Psoas muscle (tissue), 8 donors: ENCODE measurements at places on chromosomes 16 and 17.

DNA sequence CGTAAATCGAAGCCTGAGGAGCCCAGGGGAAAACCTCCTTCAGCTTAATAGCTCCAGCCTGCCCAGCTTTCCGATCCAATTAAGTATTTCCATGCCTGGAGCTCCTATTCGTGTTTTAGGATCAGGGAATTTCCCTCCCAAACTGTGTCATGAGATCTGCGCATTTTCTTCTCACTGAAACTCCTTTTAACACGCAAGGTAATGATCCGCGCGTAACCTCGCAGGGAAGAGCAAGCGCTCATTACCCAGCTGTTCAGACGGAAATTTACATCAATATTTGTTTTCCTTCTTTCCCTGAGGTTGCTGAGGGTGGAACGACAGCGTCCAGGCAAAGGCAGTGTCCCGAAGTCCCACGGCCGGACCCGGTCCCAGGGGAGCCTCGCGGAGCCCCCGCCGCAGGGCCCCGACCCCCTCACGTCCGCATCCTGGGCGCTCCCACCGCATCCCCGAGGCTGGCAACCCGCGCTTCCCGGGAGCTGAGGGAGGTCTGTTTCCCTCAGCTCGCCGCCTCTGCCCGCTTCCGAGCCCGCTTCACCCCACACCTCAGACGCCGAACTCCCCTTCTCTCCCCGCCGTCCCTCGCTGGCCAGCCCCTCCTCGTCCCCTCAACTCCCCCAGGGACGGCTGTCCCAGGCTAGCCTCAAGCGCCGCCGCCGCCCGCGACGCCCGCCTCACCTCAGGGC lies 415 bp downstream of the ABCA5 start:
- H3K27me3 ChIP-seq = no peaks in the 10 kb centered on the region
- peaks cover 34% of the 10 kb centered on the region for H3K4me1 ChIP-seq

DNA sequence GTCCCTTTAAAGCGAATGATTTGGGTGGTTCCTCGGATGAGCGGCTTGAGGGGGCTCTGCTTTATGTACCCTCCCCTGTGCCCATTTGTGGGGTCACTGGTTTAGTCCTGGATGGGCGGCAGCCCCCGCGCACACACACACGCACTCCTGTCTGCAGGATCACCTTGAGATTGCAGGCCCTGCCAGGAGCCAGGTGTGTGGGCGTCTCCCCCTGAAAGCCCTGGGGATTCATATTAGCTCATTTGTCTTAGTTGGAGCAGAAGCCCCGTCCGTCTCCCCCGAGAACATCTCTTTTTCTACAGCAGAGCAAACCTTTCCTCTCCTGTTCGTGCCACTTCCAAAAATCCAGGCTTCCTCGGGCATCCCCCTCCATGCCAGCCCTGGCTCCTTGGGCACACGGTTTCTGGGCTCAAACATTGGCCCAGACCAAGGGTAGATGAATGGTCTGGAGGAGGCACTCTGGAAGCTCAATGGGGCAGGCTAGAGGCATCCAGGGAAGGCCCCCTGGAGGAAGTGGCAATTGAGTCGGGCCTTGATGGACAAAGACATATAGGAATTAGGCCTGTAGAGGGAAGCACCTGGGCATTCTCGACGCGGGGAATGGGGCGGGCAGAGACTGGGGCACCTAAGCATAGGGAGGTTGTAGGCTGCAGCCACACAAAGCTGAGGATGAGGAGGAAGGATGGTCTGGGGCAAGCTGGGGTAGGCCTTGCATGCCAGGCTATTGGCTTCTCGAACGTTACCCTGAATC lies 218.5 kb upstream of the GSE1 start:
- H3K4me3 ChIP-seq = no peak overlapping the region
- no peaks in the 10 kb centered on the region for H3K36me3 ChIP-seq
- H3K4me1 ChIP-seq = peaks cover 17% of the 10 kb centered on the region
- H3K27ac ChIP-seq = no peak overlapping the region
- DNase-seq = peak; percentile 33

GRCh38 chr16:57802341-57803133 lies at the start of gene KIFC3:
KIFC3 (minus strand) TSS chr16:57802491; CDS start chr16:57798243, 4,248 bp downstream.
- peak within 1 kb of the TSS; percentile 67 for H3K4me3 ChIP-seq
- H3K4me1 ChIP-seq = peaks cover 55% of the 10 kb centered on the region
- peak within 1 kb of the TSS; percentile 60 for H3K27ac ChIP-seq
- no peaks in the 10 kb centered on the region for H3K36me3 ChIP-seq
- H3K27me3 ChIP-seq = no peaks in the 10 kb centered on the region
- peak; percentile 90 for DNase-seq

- no peaks in the 10 kb centered on the region for H3K4me1 ChIP-seq
- no peak overlapping the region for H3K4me3 ChIP-seq
- H3K27ac ChIP-seq = no peak overlapping the region
- H3K27me3 ChIP-seq = no peaks in the 10 kb centered on the region
- H3K36me3 ChIP-seq = peaks cover 13% of the 10 kb centered on the region
Measured at GRCh38 chr16:8916541-8917225, 34.5 kb downstream of the LITAFD start.

GRCh38 chr17:61405686-61406536 lies 6.3 kb downstream of the TBX2 start:
- H3K27me3 ChIP-seq = no peaks in the 10 kb centered on the region
- peak overlapping the region; percentile 77 for H3K4me3 ChIP-seq
- peak overlapping the region; percentile 53 for H3K27ac ChIP-seq
- peaks cover 36% of the 10 kb centered on the region for H3K4me1 ChIP-seq
- DNase-seq = no peak
- no peaks in the 10 kb centered on the region for H3K36me3 ChIP-seq

GRCh38 chr17:68599091-68599490 lies 2.1 kb downstream of the FAM20A start:
- H3K4me1 ChIP-seq = no peaks in the 10 kb centered on the region
- DNase-seq = no peak
- peaks cover 11% of the 10 kb centered on the region for H3K27me3 ChIP-seq

- no peak overlapping the region for H3K27ac ChIP-seq
- H3K27me3 ChIP-seq = no peaks in the 10 kb centered on the region
- H3K4me1 ChIP-seq = no peaks in the 10 kb centered on the region
- no peak for DNase-seq
- no peak overlapping the region for H3K4me3 ChIP-seq
Measured at GRCh38 chr17:65629234-65629690, 67.8 kb upstream of the AXIN2 start.

GRCh38 chr17:54524501-54524900 lies 376.2 kb upstream of the TOM1L1 start:
- no peaks in the 10 kb centered on the region for H3K36me3 ChIP-seq
- H3K27ac ChIP-seq = no peak overlapping the region
- DNase-seq = no peak
- H3K4me3 ChIP-seq = no peak overlapping the region
- no peaks in the 10 kb centered on the region for H3K4me1 ChIP-seq

DNA sequence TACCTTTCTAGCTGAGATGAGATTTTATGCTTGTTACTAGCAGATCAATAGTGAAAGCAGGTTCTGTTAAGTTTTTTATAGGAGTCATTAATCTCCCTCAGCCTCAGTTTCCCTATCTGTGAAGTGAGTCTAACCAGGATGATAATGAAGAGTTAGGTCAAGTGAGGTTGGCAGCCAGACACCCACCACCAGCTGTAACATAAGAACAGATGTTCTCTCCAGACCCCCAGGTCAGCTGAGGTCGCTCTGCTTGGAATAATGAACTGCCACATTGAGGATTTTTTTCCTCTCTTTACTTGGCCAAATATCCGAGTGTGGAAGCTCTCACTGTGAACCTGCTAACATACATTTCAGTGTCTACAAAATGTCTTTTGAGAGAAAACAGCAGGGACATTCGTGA lies 389.6 kb downstream of the WWOX start:
- no peak for DNase-seq
- H3K4me3 ChIP-seq = no peak overlapping the region
- H3K36me3 ChIP-seq = no peaks in the 10 kb centered on the region
- no peaks in the 10 kb centered on the region for H3K27me3 ChIP-seq
- H3K4me1 ChIP-seq = no peaks in the 10 kb centered on the region
- no peak overlapping the region for H3K27ac ChIP-seq

DNA sequence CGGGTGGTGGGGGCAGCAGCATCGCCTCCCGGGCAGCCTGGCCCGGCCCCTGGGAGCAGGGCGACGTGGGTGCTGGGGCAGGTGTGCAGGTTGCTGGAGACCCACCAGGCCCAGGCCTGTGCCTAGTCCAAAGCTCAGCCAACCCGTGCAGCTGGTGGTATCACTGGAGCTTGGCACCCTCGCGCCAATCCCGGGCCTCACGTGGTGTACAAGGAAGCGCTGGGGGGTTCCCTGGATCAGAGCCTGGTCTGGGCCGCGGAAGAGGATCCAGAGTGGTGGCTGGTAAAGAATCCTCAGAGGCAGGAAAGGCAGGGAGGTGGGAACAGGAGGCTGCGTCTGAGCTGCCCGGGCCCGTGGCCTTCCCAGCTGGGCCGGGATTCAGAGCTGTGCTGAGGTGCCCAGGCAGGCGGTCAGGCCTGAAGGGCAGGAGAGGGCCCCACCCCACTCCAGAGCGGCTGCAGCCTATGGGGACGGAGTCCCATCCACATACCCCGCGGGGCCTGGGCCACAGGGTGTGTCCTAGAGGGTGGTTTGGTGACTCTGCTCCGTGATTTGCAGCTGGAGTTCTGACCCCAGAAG lies 36.2 kb downstream of the ZFPM1 start:
- H3K27me3 ChIP-seq = no peaks in the 10 kb centered on the region
- no peak overlapping the region for H3K27ac ChIP-seq
- no peaks in the 10 kb centered on the region for H3K4me1 ChIP-seq

- H3K27me3 ChIP-seq = no peaks in the 10 kb centered on the region
- H3K27ac ChIP-seq = peak overlapping the region; percentile 53
- no peak for DNase-seq
- no peaks in the 10 kb centered on the region for H3K4me1 ChIP-seq
- no peak overlapping the region for H3K4me3 ChIP-seq
Measured at GRCh38 chr17:1697681-1698080, 12.5 kb downstream of the TLCD2 start.

GRCh38 chr17:54608634-54609155 lies 292.0 kb upstream of the TOM1L1 start:
- DNase-seq = no peak
- no peaks in the 10 kb centered on the region for H3K4me1 ChIP-seq
- H3K4me3 ChIP-seq = no peak overlapping the region
- no peak overlapping the region for H3K27ac ChIP-seq
- no peaks in the 10 kb centered on the region for H3K36me3 ChIP-seq
- no peaks in the 10 kb centered on the region for H3K27me3 ChIP-seq

DNA sequence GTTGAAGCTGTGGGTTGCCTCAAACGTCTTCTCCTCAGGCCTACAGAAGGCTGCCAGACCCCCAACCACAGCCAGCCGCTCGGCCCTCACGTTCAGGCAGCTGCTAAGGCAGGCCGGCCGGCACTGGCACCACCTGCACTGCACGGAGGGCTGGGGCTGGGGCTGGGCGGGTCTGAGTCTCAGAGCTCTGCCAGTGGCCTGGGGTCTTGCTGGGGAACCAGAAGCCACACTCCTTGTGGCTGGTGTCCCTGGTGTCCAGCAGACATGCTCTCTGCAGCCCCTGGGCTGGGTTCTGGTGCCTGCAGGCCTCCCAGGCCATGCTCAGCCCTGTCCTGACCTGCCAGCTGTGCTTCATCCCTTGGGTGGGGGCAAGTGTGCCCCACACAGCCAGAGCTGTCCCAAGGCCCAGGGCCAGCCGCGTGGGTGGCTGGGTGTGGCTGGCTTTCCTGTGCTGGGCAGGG lies 42.0 kb downstream of the BAHCC1 start:
- no peaks in the 10 kb centered on the region for H3K27me3 ChIP-seq
- no peak for DNase-seq
- H3K4me1 ChIP-seq = peaks cover 17% of the 10 kb centered on the region
- H3K27ac ChIP-seq = no peak overlapping the region

- DNase-seq = no peak
- no peaks in the 10 kb centered on the region for H3K27me3 ChIP-seq
- H3K4me1 ChIP-seq = peaks cover 10% of the 10 kb centered on the region
- H3K4me3 ChIP-seq = no peak overlapping the region
- H3K36me3 ChIP-seq = no peaks in the 10 kb centered on the region
Measured at GRCh38 chr16:85261657-85262557, 149.6 kb upstream of the CIBAR2 start.

DNA sequence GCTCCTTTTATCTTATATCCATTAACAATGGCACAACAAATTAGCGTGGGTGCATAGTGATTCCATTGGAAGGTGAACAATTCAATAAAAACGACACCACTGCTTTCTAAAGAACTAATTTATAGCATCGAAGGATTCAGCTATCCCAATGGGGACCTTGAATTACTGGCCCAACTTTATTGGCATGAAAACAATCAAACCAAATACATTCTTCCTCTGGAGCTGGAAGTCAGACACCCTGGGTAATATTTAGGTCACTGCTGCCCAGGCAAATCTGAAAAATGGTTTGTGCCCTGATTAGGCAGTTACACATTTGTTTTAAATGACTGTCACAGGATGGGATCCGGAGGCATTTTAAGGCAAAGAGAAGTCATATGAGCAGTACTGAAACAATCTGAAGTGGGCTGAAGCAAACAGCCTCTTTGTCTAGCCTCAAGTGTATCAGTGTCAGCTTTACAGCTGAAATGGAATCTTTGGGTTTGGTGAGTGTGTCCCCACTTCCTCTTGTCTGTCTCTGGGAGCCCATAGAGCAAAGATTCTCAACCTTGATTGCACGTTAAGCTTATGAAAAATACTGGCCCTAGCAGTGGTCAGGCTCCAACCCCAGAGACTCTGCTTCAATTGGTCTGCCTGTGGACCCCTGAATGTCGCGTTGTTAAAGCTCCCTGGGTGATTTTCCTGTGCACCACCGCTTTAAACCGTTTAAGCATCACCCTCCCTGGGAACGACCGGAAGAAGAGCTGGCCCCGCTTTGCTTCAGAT lies 30.3 kb downstream of the CDK5R1 start:
- no peak overlapping the region for H3K4me3 ChIP-seq
- no peak for DNase-seq
- H3K36me3 ChIP-seq = no peaks in the 10 kb centered on the region
- peaks cover 26% of the 10 kb centered on the region for H3K4me1 ChIP-seq

DNA sequence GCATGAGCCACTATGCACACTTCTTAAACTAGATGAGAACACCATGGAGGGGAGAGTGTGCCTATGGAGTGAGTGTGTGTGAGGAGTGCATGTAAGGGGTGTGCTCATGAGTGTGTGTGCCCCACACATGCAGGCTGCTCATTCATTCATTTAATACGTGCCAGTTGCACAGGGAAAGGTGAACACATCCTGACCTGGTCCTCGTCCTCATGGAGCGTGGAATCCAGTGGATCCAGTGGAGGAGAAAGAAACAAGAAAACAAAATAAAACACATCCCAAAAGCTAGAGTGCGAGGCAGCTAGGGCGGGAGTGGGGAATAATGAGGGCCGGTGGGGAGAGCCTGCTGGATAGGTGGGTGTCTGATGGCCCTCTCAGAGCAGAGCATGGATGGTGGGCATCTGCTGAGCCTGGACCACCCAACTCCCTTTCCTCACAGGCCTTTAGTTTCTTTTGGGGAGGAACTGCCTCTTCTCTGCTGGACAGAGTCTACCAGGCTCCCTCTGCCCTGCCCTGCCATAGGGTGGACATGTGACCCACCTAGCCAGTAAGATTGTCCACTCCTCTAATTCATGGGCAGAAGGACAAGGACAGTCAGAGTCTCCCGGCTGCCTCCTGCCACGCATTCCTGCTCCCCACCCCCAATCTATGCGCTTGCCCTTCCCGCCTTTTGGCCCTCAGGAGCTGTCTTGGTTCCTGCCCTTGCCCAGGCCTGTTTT lies 204.3 kb downstream of the RAB11FIP4 start:
- H3K4me1 ChIP-seq = peaks cover 37% of the 10 kb centered on the region
- DNase-seq = no peak
- H3K27ac ChIP-seq = peak overlapping the region; percentile 91
- no peaks in the 10 kb centered on the region for H3K27me3 ChIP-seq
- no peak overlapping the region for H3K4me3 ChIP-seq
